ENCODE measurements at places on chromosomes 1 and 21.
A peak's percentile ranks its signal among the peaks of the same experiment; 100 is the strongest.

DNA sequence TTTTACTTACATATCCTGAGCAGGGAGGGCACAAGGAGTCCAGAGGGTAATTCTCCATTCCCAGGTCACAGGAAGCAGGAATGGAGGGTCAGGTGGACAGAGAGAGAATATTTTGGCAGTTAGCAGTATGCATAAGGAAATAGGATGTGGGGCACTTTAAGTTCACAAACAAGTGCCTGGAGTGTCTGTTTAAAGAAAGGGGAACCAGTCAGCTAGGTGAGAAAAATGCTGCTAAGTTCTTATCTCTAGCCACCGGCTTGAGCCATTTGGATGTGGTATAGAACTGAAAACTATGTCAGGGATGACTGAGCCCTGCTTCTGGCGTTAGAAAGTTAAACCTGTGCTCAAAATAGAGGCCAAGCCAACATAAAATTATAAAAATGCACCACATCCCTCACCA is 739.7 kb upstream of the NCAM2 start:
- no peak for DNase-seq

DNA sequence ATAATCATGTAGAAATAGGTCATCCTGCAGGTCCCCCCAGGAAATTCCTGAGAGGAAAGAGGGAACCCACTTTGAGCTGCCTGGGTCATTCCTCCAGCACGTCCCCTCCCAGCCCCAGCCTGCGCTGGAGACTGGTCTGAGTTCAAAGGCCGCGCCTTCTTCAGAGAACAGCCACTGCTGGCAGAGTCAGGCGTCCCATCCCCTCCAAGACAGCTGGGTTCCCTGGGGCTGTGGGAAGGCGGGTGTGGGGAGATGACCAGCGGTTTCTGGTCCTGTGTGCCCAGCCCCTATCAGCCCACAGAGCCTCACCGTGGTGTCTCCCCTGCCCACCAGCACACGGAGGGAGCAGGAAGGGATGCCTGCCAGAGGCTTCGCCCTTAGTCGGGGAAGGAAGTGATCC is 18.0 kb upstream of the TRAPPC10 start:
- DNase-seq: no peak

DNA sequence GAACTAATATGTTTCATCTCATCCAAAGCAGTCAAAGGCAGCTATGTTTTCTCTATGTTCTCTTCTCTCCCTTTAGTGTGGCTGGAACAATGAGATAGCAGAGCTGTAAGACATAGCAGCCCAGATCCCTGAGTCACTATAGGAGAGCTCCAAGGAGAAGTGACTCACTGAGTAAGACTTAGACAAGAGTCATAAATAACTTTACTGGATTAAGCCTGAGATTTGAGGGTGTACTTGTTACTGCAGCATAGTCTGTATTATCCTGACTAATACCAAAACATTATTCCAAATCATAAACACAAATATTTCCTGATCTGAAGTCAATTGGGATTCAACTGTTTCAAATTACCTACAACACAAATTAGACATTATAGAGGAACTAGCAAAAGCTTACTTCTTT is 3.9 kb downstream of the KRTAP19-8 start:
- no peak for DNase-seq

GRCh38 chr1:38028105-38028591 is 15.6 kb downstream of the UTP11 start:
- DNase-seq: no peak

GRCh38 chr1:159705251-159705903 is 9.0 kb downstream of the CRP start:
- DNase-seq: no peak

DNA sequence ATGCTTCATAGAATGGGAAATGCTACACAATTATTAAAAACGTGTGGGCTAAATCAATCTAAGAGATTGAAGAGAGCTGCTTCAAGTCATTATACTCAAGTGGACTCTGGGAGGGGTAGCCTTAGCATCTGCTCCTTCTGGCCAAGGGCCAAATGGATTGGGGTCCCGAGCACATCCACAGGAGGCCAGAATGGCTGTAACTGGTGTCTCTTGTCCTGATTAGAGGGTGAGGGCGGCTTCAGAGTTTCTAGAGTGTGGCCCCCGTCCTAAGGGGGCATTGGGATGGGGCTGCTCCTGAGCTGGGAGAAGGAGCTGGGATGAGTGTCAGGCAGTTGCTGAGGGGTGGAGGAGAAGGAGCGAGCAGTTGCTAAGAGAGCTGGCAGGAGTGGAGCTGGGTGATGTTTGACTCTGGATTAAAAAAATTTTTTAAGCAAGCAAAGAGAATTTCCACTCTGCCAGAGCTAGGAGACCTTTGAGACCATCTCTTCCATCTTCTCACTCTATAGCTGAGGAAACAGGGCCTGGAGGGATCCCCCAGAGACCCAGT is 71.3 kb upstream of the TLR5 start:
- DNase-seq: no peak

DNA sequence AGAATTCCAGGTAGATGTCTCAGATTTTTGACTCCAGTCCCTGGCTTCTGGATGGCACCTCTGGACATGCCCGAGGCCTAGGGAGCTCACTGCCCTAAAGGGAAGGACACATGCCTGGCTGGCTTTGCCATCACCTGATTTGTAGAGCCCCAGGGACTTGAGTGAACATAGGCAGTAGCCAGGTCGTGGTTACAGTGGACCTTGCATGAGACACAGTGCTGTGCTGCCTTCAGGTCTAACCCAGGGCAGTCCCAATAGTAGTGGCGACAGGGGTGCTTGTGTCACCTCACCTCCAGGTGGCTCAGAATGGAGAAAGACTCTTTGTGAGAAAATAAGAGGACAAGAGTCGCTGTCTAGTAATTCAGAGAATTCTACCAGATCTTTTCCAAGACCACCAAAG is 166.7 kb downstream of the USP25 start:
- DNase-seq: no peak

- DNase-seq: no peak
Observed at GRCh38 chr1:41286992-41287391, 44.9 kb upstream of the SCMH1 start.

DNA sequence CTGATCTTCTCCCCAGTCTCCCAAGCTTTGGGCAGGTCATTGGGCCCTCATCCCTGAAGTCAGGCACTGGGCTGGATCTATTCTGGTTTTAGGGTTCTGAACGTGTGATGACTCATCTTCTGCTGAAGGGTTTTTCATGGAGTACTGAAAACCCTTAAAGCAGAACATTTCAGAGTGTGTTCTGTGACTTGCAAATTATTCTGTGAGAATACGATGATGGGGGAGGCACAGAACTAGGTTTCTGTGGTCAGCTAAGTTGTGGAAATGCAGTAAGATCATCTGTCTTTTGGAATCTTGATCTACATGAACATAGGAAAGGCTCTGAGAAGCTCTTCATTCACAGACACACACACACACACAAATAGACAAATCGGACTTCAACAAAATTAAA is 46.2 kb downstream of the NAV1 start:
- no peak for DNase-seq

DNA sequence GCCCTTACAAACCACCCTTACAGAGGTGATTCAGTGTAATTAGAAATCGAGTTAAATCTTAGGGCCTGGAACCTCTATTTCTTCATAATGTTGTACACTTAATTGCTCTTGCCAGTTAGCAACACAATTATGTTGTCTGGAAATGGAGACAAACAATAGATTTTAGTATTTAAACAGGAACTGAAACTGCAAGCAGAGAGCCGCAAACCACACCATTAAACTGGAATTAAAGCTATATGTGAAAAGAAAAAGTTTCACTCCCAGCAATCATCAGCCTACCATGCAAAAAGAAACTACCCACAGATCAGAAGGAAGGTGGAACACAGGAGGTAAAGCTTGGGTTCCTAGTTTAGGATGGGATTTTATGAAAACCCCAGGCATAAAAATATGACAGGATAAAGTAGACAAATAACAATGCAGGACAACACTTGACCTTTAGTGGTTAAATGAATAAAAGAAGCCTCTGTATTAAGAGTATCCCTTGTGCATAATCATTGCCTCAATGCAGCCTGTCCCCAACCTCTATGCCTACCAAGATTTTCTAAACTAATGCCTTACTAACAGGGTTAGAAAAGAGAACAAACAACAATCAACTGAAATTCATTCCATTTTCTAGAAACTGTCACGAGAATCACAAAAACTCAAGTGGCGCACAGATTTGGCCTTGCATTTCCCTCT is 304.3 kb upstream of the ESRRG start:
- DNase-seq: no peak

GRCh38 chr1:52723260-52723659 is 3.0 kb upstream of the ZYG11B start:
- no peak for DNase-seq

DNA sequence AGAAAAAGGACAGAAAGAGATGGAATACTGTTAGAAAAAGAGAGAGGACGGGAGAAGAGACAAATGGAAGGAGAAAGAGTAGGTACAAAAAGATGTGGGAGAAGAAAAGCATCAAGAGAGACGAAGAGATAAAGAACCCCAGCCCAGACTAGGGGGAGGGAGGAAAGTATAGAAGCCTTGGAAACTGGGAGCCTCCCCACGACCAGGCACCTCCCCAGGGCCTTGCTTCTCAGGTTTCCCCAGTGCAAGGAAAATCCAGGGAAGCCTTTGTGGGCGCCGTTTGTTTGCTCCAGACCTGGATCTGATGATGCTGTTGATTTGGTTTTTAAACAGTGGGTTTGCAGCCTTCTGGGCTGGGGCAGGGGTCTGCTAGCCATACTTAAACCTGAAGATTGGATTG is 15.2 kb upstream of the ALX3 start:
- DNase-seq: no peak

GRCh38 chr1:10901091-10901890 is 104.8 kb upstream of the CASZ1 start:
- no peak for DNase-seq

GRCh38 chr1:44775930-44776729 is 790 bp downstream of the RPS8 start:
- DNase-seq: peak; percentile 34

DNA sequence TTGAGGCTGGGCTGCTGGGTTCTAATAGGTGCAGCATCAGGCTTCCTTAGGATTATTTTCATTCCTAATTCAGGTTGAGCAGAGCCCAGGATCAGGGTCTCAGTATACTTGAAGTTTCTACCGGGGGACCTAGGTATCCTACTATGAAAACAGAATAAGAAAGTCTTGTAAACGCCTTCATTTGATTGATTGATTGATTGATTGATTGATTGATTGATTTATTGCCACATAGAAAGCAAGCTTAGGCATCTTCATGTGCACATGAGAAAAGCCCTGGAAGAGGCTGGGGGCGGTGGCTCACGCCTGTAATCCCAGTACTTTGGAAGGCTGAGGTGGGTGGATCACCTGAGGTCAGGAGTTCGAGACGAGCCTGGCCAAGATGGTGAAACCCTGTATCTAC is 97.4 kb upstream of the BMP8A start:
- no peak for DNase-seq

DNA sequence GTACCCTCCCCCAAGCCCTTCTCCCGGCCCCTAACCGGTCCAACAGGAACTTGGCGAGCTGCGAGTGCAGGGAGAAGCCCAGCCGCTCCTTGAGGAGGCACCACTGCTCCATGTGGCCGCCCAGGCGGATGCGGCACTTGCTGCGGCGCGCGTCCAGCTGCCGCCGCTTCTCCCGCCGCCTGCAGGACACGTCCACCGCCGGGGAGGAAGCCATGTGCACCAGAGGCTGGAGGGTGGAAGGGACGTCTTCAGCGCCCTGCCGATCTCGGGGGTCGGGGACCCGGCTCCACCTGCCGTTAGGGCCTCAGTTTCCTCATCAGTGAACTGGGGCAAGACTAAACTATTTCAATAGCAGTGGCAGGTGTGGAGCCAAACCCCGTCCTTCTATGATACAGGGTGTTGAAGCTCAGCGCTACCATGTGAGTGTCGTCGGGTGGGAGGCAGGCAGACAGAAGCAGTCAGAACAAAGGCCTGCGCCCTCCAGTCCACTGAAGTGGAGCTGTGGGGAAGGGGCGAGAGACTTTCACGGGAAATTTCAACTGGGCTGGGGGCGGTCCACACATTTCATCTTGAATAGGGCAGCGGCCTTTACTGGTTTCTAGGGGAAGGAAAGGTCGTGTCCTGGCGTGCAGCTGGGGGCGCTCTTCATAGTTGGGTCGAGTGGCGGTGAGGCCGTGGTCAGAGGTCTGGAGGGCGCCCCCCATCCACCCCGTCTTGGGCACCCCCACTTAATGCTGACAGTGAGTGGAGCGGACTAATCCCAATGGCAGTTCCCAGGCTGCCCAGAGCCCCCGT is 592 bp downstream of the ZNF692 start:
- peak; percentile 84 for DNase-seq

- DNase-seq: no peak
Observed at GRCh38 chr1:2046953-2047748, 3.1 kb upstream of the PRKCZ start.

DNA sequence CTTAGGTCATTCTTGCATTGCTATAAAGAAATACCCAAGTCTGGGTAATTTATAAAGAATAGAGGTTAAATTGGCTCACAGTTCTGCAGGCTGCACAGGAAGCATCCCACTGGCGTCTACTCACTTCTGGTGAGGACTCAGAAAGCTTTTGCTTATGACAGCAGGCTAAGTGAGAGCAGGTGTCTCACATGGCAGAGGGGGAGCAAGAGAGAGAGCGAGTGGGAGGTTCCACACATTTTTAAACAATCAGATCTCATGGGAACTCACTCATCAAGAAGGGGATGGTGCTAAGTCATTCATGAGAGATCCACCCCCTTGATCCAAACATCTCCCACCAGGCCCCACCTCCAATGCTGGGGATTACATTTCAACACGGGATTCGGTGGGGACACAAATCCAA is 13.6 kb upstream of the RGS4 start:
- no peak for DNase-seq

GRCh38 chr1:23496490-23497181 is 12.7 kb upstream of the ASAP3 start:
- DNase-seq: no peak

- DNase-seq: no peak
Observed at GRCh38 chr1:21385022-21385421, 54.9 kb upstream of the NBPF3 start.

- DNase-seq: no peak
Observed at GRCh38 chr1:186636786-186637185, 43.4 kb downstream of the PTGS2 start.

- DNase-seq: no peak
Observed at GRCh38 chr1:30748098-30748698, 9.4 kb downstream of the LAPTM5 start.

GRCh38 chr21:42344631-42345030 is 6.2 kb downstream of the TFF2 start:
- DNase-seq: no peak

DNA sequence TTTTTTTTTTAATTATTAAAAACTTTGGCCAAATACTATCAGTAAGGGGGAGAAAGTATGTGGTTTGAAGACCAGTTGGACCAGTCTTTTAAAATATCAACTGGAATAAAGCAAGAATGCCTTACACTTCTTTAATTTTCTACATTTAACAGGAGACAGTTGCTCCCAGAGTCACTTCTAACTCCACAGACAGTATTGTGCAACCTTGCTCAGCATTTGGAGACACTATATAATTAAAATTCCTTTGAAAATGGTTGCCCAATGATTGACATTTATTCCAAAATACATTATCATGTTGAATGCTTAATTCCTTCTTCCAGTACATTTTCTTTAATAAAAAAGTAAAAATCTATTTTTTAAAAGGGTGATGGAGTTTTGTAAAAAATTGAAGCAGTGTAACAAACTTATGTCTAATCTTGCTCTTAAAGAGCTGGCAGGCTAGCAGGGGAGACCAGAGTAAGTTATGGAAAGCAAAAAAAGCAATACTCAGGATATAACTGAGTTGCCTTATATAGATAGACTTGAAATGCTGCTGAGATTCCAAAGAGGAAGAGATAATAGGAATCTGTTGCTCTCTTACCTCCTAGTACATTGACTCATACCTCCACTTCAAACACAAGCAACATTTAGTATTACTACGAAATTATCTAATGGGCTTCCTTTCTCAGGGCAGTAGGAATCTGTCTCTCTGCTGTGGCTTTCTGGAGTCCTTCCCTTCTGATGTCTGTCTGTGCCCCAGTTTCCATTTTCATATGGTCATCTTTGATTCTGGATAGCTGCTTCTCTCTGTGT is 69.7 kb upstream of the RGL1 start:
- no peak for DNase-seq
